ENCODE measurements at places on chromosomes 6 and 20. TPM values are rescaled to one million over a fixed set of nuclear protein-coding genes. Genes with fewer than 3 reads are reported as not detected.
A peak's percentile ranks its signal among the peaks of the same experiment; 100 is the strongest.

Gene SLC26A8
- not detected for polyA plus RNA-seq

DNA sequence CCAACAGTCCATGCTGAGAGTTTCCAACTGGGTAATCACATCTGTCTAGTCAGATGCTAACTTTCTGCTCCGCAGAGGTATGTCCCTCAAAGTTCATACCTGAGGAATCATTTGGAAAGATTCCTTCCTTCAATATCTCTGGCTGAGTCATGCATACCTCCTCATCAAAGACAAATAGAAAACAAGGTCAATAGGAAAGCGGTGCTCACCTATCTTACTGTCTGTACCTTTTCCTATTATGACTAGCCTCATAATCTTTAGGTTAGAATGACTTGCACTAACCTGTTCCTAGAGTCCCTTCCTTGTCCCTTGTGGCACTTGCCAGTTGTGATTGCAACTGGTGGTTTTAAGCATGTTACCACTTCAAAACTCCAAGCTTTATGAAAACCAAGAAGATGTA is 78.2 kb upstream of the PTPRK start:
- no peak for DNase-seq

DNA sequence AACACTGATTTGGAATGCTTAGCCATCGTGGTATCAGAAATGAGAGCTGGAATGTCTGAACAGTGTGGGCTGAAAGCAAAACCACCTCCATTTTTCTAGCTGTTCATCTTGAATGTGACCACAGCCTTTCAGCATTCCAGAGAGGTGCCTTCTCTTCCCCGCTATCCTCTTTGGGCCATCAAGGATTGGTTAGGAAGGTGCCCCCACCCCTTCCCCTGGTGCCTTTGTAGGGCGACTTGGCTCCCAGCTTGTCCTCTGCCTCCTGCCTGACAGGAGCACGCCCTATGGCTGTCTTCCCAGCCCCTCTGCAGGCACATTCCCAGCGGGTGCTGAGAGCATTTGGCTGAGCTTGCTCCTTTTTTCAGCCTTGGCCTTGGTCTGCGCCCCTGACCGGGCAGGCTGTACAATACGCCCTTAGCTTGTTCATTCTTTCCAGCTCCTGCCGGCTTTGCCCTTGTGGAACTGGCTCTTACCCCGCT is 97.5 kb downstream of the ARMC2 start:
- DNase-seq: no peak

DNA sequence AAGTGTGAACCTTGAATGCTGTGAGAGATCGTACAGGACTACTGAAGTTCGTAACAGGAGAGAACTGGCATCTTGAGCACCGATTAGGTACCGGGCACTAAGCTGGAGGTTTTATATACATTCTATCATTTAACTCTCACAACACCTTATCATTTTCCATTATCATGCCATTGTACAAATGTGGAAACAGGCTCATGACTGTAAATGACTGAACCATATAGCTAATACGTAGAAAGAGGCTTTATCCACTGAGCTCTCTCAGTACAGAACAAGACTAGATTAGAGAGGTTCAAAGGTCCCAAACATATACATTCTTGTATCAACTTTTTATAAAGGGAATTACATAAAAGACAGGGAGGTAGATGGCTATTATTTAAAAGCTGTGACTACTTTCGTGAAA is 130.6 kb downstream of the CEP57L1 start:
- DNase-seq: no peak

DNA sequence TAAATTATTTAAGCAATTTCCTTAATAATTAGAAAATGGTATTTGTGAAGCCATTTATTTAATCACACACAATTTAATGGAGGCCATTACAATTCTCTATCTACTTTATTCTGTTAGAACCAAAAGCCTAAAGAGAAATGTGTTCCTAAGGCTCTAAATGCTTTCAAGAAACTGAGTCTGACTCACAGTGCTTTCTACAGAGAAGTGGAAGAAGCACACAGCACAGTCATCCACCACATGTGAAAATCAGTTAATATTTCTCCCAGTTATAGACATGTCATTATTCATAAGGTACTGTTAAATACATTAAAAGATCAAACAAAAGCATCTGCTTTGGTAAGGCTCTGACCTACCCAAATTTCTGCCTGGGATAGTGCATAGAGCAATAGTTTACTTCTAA is 214.4 kb downstream of the ALDH8A1 start:
- DNase-seq: peak; percentile 52

- DNase-seq: no peak
These were observed 34.6 kb downstream of the EDN1 start for GRCh38 chr6:12324748-12325147.

DNA sequence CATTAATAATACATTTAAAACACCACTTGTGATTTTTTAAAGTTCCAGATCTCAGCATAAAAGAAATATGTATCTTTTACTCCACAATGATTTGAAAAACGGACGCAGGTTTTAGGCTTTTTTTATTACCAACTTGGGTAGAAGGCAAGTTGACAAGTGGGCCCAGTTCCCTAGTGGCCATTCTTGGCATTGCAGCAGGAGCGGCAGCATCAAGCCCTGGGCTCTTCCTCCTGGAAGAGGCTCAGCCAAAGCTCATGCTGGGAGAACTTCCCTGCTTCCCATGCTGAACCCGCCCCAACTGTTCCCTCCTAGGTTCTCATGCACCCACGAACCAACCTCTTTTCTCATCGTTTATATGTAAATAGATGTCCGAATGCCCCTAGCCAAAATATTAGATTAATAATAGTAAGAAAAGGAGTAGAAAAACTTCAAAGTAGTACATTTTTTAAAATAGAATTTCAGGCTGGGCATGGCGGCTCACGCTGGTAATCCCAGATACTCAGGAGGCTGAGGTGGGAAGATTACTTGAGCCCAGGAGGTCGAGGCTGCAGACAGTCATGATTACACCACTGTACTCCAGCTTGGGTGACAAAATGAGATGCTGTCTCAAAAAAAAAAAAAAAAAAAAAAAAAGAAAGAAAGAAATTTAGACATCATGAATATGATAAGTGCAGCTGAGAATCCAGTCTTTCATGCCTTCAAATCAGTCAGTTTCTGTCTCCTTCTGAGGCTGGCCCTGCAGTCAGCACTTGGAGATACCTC is 18.2 kb upstream of the MYB start:
- no peak for DNase-seq

DNA sequence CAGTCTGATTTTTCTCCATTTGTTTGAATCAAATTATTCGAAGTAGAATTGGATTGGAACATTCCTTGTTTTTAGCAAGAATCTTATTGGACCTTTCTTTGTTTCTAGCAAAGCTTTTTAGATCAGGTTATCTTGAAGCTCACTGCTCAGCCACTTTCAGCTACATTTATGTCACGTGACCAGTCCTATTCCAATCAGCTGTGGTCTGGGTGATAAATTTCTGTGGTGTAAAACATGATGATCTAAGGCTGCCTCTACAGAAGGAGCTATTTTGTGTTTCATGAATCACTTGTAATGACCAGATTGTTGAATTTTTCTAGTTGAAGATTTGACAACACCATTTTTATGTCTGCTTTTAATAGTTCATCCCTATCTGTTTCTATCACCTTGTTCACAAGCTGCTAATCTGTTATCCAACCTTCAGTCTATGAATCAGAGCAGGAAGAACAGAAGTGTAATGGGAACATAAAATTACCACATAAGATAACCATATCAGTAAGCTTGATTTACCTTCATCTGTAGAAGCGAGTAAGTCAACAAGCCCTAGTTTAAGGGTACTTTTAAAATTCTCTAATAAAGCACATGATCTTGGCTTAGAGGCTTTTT is 101.0 kb upstream of the MAP3K7 start:
- no peak for DNase-seq

Gene SPEF1
- 0.26 TPM for polyA plus RNA-seq

DNA sequence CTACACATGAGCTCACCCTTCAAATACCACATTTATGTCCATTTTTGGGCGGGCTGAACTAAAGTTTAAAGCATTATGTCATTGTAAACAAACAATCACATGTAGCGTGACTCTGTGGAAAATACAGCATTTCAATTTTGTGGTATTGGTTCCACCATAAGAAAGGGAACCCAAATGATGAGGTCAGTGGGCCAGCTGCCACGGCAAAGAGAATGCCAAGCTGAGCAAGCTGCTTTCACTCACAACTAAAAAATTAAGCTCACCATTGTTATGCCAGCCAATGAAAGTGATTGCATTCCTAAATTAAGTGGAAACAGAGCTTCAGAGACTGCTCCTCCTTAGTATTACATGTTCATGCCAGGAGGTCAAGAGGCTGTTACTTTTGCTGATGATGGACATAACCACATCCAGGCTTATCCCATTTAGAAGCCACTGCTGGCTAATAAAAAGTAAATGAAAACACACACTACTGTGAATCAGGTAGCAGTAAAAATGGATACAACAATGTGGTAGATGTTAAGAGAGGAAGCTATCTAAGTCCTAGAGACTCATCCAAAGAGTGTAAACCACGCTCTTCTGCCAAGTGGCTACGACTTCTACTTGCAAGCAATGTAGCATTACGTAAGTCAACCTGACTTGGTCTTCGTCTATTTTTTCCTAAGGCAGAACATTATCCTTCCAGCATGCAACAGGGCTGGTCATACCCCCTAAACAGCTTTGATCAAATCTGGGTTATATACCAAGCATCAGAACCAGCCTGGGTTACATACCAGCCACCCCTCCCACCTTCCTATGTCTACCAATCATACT is 164.8 kb downstream of the BACH2 start:
- peak; percentile 63 for DNase-seq

- DNase-seq: no peak
These were observed 13.7 kb downstream of the ACSS1 start for GRCh38 chr20:25044261-25044560.

DNA sequence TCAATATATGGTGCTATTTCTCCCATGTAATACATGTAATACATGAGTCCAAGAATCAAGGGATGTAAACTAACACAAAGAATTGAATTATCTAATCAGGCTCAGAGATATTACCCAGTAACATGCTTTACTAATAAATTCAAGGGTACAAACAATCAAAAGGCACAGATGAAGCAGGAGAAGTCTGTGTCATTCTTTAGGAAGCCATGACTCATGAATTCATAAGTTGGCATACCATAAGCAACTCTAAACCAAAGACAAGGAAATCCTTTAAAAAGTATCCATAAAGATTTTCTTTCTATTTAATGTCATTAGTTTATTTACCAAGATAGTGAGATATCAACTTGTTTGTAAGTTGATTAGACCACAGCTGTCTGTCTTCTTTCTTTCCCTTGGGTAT is 446.0 kb upstream of the IMPG1 start:
- DNase-seq: no peak

GRCh38 chr6:79564636-79565035 is 27.4 kb upstream of the LCA5 start:
- no peak for DNase-seq

DNA sequence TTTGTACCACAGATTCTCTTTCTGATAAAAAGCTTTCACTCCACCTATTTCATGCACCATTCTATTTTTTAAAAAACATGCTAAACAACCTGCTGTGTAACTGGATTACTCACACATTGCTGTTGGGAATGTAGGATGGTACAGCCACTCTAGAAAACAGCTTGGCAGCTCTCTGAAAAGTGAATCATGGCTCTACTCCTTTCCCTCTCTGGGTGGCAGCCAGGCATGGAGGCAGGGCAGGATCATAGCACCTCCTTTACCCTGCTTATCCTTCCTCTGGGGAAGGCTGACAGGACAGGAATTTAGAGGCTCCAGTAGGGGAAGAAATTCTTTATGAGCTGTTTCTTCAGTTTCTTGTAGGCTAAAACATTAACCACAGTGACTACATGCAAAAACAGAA is 6.7 kb upstream of the VNN2 start:
- peak; percentile 83 for DNase-seq

- DNase-seq: peak; percentile 66
These were observed 102.6 kb downstream of the LAMP5 start for GRCh38 chr20:9616833-9617461.

Gene CST5
- polyA plus RNA-seq: not detected

Gene IBTK
- polyA plus RNA-seq: 9.7 TPM

Gene TXNDC5
- 239 TPM for polyA plus RNA-seq

Gene TRAPPC3L
- not detected for polyA plus RNA-seq

DNA sequence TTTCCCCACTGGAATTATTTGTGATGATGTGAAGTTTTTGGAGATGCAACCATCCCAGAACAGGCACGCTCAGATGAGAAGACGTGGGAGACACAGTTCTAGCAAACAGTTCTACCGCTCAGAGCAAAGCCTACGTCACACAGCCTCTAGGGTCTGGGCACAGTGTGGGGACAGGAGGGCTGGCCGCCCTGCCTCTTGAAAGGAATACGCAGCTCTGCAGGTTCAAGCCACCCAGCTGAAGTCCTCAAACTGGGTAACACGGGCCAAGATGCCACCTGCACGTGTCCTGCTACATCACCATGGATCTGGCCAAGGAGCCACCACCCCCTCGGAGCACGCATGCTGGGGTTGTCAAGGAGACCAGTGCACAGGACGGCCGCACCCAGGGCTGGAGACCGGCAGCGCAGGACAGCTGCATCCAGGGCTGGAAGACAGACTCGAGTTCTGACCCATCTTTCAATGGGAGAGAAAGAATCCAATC is 75.0 kb downstream of the NOL4L start:
- DNase-seq: no peak

GRCh38 chr6:15495375-15495901 is 167.4 kb downstream of the DTNBP1 start:
- no peak for DNase-seq

Gene SNPH
- 3.1 TPM for polyA plus RNA-seq

Gene PAK5
- polyA plus RNA-seq: not detected

DNA sequence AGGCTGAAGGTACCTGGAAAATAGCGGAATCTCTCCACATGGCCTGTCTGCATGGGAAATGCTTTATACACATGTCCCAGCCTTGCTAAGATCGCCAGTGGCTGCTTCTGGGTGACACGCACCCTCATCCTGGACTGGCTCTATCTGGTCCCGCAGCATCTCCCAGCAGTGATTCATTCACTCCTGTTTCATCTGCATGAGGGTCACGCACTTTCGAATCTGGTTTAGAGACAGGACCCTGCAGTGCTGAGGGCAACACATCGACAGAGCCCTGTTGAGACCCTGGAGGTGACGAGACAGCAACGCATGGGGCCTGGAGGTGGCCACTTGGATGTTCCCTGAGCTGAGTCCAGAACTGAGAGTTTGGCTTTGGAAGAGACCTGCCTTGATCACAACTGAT is 136.5 kb downstream of the SMOC2 start:
- DNase-seq: no peak

DNA sequence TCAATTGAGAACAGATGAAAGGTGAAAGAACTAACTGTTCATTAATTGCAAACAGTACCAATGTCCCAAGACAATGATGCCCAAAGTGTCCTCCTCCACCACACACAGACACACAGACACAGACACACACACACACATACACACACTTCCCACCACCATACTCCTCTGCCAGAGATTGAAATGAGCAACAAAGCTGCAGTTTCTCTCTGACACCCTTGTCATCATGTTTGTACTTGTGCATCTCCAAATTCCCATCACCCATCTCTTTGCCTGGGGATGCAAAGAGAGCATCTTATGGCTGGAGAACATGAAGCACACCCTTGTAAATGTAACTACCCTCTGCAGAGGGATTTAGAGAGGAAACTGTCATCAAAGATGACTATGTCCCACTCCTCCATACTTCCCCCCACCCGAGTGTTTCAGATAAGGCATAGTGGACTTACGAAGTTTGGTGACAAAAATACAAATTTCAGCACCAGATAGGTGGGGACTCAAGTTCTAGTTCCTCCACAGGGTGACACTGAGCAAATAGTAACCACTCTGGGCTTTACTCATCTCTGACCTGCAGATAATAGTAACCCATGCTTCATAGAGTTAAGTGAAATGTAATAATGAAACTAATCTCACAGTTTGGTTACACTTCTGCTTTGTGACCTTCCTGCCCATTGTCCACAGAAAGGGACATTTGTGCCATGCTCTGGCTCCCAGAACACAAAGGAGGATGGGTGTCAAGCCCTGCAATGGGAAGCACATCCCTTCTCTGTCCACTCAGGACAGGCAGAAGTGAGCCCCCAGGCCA is 8.7 kb downstream of the MAFB start:
- no peak for DNase-seq

Gene ANGPT4
- polyA plus RNA-seq: not detected

Gene CCN2
- 1,345 TPM for polyA plus RNA-seq
